ENCODE measurements at places on chromosomes 1 and 21.
A peak's percentile ranks its signal among the peaks of the same experiment; 100 is the strongest.

GRCh38 chr1:15238789-15239188, 8.2 kb upstream of the FHAD1 start:
- DNase-seq = no peak

GRCh38 chr1:10912441-10912840, 100.0 kb upstream of the TARDBP start:
- no peak for DNase-seq

DNA sequence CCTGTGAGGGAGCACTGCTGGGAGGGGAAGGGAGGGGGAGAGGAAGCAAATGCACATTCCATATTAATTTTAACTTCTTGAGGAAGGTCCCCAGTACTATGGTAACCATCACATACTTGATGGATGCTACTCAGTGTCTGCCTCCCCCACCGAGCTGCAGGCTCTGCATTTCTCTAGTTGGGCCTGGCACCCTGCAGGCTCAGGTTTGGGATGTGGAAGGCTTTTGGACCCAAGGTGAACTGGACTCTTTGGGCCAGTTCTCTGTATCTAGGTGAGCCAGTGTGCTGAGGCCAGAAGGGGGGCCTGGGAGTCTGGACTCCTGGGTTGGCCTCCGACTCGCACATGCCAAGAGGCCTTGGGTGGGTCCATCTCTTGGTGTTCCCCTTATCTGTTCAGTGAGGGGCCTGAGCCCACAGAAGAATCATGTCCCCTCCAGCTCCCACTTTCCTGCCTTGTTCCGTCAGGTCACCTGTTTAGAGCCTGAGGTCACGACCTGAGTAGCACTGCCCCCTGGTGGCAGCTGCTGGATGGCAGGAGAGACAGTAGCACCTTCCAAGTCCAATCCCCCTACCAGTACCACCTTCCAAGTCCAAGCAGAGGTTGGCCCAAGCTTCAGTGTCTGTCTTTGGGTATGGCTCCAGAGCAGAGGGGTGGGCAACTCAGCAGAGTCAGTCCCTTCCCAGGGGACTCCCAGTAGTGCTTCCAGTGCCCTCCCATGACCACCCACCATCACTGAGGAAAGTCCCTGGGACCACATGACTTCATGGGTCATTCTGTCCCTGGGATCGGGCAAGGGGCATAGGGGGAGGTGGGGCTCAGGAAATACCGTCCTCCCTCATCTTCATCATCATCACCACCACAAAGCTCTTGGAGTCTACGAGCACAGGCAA, 241.8 kb downstream of the TRABD2B start:
- peak; percentile 73 for DNase-seq

GRCh38 chr21:27722095-27722494, 755.2 kb upstream of the ADAMTS5 start:
- no peak for DNase-seq

DNA sequence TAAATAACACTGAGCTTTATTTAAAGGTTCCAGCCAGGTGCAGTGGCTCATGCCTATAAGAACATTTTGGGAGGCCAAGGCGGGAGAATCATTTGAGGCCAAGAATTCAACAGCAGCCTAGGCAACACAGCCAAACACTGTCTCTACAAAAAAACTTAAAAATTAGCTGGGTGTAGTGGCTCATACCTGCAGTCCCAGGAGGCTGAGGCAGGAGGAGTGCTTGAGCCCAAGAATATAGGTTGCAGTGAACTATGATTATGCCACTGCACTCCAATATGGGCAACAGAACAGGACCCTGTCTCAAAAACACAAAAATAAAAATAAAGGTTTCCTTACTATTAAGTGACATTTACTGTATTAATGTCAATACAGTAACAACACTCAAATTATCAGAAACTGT, 2.1 kb downstream of the TAF12 start:
- no peak for DNase-seq

GRCh38 chr1:112544011-112544688, 35.4 kb downstream of the WNT2B start:
- no peak for DNase-seq

- DNase-seq = no peak
Observed at GRCh38 chr1:91835087-91835521, 50.8 kb downstream of the TGFBR3 start.

DNA sequence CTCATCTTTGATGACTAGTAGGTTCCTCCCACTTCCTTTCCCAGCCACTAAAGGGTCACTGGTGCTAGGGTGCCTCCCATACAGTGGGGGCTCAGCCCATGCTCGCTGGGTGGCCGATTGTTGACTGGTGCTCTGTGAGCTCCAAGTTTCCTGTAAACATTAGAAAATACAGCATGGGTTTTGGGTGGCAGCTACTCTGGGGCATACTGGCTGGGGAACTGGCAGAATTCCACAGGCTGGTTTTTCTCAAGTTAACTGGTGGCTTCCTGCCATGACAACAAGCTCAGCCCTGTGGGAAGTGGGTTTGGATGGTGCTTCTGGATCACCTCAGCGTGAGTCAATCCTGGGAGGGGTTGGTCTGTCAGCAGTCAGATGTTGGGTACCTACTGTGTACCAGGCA, 28.7 kb upstream of the CRNN start:
- DNase-seq = no peak

DNA sequence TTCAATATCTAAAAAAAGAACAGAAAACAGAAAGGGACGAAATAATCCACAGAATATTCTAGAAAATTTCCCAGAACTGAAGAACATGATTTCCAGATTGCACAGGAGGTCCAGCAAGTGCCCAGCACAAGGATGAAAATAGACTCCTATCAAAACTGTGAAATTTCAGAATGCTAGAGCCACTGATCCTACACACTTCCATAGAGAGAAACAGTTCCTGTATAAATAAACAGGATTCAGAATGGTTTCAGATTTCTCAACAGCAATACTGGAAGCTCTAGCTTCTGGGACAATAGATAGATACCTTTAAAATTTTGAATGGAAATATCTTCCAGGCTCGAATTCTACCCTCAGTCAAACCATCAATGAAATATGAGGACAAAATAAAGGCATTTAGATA, 4.6 kb downstream of the TARBP1 start:
- DNase-seq = no peak

DNA sequence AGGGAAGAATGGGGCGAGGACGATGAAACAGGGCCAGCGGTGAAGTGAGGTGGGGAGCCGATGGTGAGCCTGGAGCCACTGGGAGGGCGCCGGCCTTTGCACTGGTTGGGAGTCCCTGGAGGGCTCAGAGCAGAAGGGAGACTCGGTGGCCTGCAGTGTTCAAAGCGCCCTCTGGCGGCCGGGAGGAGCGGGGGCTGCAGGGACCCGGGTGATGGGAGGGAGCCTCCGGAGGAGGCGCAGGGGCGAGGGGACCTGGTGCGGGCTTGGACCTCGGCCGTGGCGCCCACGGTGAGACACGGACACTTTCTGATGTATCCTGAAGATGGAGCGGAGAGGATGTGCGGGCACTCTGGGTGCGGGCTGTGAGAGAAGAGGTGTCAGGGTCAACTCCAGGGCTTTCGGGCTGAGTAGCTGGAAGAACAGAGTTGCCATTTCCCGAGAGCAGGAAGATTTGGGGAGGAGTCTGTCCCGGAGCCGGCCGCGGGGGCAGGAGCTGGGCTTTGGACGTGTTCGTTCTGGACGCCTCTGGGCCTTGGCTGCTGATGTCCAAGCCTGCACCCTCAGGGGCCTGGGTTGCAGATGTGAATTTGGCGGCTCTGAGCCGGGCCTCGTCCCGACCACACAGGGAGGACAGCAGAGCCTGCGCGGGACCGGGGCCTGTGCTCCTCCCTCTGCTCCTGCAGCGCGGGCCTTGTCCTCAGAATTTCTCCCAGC, 29.7 kb downstream of the HEYL start:
- DNase-seq = peak; percentile 88

DNA sequence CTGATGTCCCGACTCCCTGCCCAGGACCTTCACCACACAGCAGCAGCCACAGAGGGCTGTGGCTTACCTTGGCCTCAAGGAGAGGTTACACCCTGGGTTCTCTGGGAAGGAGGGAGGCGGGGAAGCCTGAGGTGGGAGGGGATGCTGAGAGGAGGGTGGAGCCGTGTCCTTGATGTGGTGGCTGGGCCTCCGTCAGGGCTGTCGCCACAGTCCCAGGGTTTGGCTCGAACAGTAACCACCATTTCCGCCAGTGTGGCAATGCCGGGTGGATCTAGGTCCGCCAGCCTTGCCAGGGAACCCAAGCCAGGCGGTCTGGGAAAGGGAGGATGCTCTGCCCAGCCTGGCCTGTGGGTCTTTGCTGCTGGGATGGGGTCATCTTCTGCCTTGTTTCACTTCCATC, 18.4 kb upstream of the CDCA8 start:
- DNase-seq = no peak

DNA sequence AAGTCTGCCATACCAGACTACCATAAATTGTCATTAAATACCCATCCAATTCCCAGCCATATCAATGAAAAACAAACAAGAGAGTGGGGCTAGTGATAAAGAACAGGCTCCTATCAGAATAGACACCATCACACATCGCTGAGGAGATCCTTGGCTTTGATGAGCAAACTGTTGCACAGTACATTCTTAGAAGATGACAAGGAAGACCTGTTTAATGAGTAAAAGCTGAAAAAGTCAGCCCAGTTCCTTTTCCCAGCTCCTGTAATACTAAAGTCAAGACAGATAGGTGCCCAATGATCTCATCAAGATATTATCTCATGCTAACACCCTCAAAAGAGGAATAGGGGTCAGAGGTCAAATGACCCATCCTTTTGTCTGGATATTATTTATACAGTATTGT, 164.5 kb upstream of the COA6 start:
- no peak for DNase-seq

DNA sequence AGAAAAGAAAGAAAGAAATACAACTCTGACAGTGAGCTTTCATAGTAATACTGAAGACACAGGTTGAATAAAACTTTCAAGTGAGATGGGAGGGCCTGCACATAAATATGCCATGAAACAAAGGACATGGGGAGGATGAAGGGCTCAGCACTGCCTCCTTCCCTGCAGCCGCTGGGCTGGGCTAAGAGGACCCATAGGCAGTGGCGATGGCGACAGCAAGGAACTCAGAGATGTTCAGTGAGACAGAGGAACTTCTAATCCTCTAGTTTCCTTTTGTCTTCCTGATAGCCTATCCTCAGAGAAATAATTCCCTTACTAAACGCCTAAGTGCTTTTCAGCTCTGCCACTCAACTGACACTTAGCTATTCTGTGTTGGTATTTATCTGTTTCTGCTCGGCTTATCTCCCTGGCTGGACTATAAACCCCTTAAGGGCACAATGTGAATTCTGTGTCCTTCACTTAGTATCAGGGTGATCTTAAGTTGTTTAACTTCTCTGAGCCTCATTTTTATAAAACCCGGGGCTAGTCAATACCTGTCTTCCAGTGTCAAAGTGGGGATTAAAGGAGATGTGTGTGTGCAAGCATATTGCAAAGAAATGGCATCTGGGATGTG, 24.4 kb upstream of the IER5 start:
- DNase-seq = no peak

DNA sequence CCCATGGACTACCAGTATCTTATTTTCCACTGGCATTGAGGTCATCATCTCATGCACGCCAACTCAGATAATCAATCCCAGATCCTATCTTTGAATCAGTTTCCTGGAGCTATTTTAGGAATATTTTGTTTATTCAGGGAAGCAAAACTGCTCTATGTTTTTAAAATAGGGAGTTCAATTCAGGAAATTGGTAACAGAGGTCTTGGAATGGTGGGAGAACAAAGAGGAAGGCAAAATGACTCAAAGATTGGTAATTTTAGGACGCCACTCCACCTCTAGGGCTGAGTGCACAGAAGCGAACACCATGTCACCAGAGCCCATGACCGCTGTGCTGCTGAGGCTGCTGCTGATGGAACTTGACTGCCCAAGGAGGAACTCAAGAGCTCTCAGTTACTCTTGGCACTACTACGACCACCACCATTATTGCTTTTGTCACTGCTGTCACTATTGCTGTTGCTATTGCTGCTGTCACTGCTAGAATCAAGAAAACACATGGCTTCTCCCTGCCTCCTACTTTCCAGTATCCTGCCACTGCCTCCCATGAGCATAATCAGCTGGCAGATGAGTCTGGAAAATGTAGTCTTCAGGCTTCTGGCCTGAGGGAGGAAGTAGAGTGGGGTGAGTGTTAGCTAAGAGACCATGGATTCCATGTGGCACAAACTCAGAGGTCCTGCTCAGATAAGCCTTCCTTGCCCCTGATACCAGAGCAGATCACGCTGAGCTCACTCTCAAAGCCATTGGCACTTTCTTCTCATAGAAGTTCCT, 71.6 kb upstream of the CNIH3 start:
- DNase-seq = no peak

- no peak for DNase-seq
Observed at GRCh38 chr1:171711643-171712042, 30.2 kb downstream of the VAMP4 start.

DNA sequence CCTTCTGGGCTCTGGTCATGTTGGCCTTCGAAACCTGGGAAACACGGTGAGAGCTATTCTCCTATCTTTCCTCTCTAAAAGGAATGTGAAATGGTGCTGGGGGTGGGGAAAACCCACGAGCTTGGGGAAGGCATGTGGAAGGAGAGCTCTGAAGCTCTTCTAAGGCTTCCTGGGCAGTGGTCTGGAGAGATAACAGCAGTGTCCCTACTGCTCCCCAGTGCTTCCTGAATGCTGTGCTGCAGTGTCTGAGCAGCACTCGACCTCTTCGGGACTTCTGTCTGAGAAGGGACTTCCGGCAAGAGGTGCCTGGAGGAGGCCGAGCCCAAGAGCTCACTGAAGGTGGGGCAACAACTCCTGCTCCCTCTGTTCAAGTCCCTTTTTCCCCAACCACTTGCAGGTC, 2.8 kb downstream of the USP21 start:
- no peak for DNase-seq

DNA sequence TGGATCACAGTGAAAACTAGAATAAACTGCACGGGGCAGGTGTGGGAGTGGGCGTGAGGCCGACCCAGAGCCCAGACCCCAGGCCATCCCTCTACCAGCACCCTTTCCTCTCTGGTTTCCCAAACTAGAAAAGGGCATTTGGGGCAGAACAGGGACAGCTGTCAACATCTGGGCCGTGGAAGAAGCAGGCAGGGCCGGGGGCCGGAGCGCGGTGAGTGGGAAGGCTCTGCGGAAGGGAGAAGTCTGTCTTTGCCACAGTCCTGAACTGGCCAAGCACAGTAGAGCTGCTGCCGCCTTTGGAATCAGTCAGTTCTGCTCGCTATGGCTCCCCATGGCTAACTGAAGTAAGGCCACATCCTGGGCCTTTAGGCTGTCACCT, 6.6 kb downstream of the CCDC24 start:
- DNase-seq = no peak

GRCh38 chr21:39430016-39430415, 15.6 kb downstream of the LCA5L start:
- DNase-seq = no peak

GRCh38 chr1:115215703-115216521, 122.1 kb downstream of the NGF start:
- no peak for DNase-seq

- no peak for DNase-seq
Observed at GRCh38 chr1:21383785-21384401, 56.0 kb upstream of the NBPF3 start.

All from GM10248 (cell line).